M059J (cell line): ENCODE measurements at places on chromosomes 3 and 15. TPM values are rescaled to one million over a fixed set of nuclear protein-coding genes. Genes with fewer than 3 reads are reported as not detected.

The GOLGA8N gene
- 0.15 and 0.49 TPM in 2 replicates for total RNA-seq

The ARHGAP31 gene
- 7.8 and 10.5 TPM in 2 replicates for total RNA-seq

The MESP2 gene
- total RNA-seq: 0.15 and 0.62 TPM in 2 replicates

The C15orf62 gene
- 0.05 and 0.49 TPM in 2 replicates for total RNA-seq

The MDFIC2 gene
- not detected in 2 replicates for total RNA-seq

The SLC30A4 gene
- total RNA-seq: 3.3 and 5.0 TPM in 2 replicates

- DNase-seq: no peak
These were observed 5.5 kb upstream of the LEKR1 start for GRCh38 chr3:156820692-156821080.

- DNase-seq: peak; percentile 76
These were observed 27.6 kb upstream of the CXCR6 start for GRCh38 chr3:45915518-45916231.

- no peak for DNase-seq
These were observed 14.7 kb upstream of the AMOTL2 start for GRCh38 chr3:134388788-134389485.

DNA sequence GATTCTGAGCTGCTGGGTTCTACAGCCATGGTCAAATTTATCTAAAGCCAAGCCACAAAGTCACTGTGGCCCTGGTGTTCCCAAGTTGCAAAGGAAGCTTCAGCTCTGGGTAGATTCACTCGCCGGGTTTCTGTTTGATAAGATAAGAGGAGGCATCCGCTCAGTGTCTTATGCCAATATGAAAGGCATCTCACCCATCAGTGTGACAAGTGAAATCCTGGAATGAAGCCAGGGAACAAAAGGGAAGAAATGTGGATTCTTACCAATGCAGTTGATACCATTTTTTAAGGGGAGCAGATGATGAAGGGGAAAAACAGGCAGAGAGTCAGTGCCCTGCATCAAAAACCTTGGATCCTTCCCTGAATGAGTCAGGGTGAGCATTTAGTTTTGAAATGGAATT, 2.8 kb upstream of the CPNE4 start:
- no peak for DNase-seq

DNA sequence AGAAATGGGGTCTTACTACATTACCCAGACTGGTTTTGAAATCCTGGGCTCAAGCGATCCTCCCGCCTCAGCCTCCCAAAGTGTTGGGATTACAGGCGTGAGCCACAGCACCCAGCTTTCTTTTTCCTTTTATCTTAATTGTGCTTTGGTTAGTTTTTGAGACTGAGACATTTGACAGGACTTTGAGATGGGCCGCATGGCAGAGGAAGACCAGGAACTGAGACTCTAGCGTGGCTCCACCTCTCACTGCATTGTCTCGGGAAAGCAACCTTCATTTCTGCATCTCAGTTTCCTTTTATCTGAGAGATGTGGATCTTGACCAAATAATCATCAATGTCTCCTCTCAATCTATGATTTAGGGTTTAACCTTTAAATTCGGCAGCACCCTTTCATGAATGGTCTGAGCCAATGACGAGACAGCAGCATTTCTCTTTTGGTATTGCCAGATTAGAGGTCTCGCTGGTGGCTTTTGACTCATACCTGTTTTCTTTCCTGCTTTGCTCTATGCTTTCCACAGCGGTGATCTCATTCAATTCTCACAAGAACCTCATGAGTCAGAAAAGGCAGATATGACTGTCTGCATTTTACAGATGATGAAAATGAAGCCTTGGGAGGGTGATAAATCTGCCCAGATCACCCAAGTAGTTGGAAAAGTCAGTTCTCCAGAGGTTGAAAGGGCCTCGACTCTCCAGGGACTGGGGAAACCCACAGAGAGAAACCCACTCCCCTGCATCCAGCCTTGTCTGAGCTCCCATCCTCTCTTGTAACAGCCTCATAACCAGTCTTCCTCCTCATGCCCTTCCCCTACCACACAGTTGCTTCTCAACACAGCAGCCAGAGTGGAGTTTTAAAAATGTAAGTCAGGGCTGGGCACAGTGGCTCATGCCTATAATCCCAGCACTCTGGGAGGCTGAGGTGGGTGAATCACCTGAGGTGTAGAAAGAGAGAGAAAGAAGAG, 84.8 kb upstream of the FOXB1 start:
- DNase-seq: peak; percentile 87

- DNase-seq: peak; percentile 83
These were observed 9.3 kb downstream of the GALNT15 start for GRCh38 chr3:16183601-16184270.

DNA sequence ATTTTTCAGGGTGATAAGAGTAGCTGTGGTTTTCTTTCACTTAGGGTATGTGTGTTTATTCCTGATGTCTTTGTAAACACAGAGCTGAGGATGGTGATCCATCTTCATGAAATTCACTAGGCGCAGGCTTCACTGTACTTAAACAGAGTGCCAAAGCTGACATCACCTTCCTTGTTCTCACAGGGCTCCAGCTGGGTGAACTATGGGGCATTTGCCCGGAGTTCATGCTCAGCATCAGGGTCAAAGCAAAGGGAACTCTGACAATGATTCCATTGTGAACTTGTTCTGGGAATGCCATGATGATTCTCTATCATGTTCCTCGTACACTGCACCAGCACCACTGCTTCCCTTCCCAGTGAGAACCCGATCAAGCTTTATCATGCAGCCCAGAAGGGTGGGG, 184.8 kb upstream of the P2RY1 start:
- DNase-seq: no peak

- no peak for DNase-seq
These were observed 77.6 kb downstream of the EDEM1 start for GRCh38 chr3:5264896-5265770.

GRCh38 chr3:177760803-177761202, 563.5 kb upstream of the TBL1XR1 start:
- DNase-seq: peak; percentile 30

DNA sequence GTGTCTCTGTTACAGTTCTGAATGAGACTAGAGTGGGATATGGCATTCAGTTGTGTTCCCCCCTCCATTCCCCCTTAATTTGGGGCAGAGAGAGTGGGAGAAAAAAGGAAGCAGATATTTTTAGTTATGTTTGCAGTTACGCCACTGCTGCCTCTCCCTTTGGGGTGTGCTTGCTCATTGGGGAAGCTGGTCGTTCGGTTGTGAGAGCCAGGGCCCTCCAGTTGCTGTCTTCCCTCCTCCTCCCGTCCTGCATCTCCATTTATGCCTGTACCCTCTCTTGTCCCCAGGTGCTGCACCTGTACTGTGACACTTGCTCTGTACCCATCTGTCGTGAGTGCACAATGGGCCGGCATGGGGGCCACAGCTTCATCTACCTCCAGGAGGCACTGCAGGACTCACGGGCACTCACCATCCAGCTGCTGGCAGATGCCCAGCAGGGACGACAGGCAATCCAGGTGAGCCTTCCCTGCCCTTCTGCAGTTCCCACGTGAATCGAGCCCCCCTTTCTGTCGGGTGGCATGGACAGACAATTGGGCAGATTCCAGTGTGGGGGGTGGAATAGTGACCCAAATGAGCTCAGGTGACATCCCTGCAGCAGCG, 55.8 kb downstream of the TRIM71 start:
- no peak for DNase-seq

GRCh38 chr3:178823591-178824246, 247.9 kb downstream of the ZMAT3 start:
- DNase-seq: peak; percentile 40

GRCh38 chr3:142601713-142602112, 5.5 kb downstream of the PLS1 start:
- no peak for DNase-seq
